ENCODE measurements at places on chromosomes 1 and 21. TPM values are rescaled to one million over a fixed set of nuclear protein-coding genes. Genes with fewer than 3 reads are reported as not detected.

PLA2G2A gene
- not detected for total RNA-seq

DMBX1 gene
- total RNA-seq = not detected

ZYG11B gene
- total RNA-seq = 12.9 TPM

KRTAP10-4 gene
- not detected for total RNA-seq
